ENCODE measurements at places on chromosomes 4 and X. TPM values are rescaled to one million over a fixed set of nuclear protein-coding genes. Genes with fewer than 3 reads are reported as not detected.

ARHGAP4 gene
- total RNA-seq = 16.6 TPM

BOD1L1 gene
- total RNA-seq = 37.7 TPM

DMD gene
- total RNA-seq = 30.9 TPM

KLHL4 gene
- total RNA-seq = 1.2 TPM
